ENCODE measurements at places on chromosomes 6 and 20. TPM values are rescaled to one million over a fixed set of nuclear protein-coding genes. Genes with fewer than 3 reads are reported as not detected.
A peak's percentile ranks its signal among the peaks of the same experiment; 100 is the strongest.

- DNase-seq: no peak
Measured at GRCh38 chr6:100658486-100658885, 193.8 kb upstream of the SIM1 start.

- peak; percentile 10 for DNase-seq
Measured at GRCh38 chr6:4460586-4461475, 315.4 kb upstream of the CDYL start.

DNA sequence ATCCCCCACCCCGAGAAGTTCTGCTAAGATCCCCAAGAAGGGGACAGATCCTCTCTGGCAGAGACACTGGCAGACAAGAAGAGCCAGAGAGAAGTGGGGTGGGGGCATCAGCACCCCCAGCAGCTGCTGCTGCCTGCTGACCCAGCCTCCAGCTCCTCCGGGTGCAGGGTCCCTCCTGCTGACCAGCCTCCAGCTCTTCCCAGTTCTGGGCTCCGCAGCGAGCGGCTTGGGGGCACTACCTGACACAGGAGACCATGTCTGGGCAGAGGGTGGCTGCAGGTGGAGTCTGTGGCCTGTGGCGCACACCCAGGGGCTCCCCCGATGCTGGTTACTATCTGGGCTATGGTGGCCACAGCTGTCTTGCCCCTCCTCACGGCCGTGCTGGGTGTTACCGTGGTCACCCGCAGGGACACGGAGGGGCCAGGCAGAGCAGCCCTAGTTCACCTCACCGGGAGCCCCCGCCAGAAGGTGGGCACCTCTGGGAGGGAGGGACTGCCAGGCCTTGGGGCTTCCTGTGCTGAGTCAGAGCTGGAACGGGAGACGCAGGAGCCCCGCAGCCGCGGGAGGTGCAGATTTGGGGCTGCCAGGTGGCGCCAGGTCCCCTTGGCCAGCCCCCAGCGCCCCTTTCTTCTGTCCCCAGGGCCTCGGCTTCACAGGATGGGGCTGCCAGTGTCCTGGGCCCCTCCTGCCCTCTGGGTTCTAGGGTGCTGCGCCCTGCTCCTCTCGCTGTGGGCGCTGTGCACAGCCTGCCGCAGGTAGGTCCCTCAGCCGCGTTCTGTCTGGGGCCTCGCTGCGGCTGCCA is 630 bp downstream of the LIME1 start:
- peak; percentile 80 for DNase-seq

GRCh38 chr6:53090576-53090975 is 25.4 kb downstream of the FBXO9 start:
- DNase-seq: no peak

GID8 gene
- 23.6 TPM for total RNA-seq

PTPRA gene
- 48.8 TPM for total RNA-seq

LHFPL5 gene
- total RNA-seq: not detected

All from upper lobe of left lung (tissue), 6 donors.